ENCODE measurements at places on chromosomes 11 and 22. TPM values are rescaled to one million over a fixed set of nuclear protein-coding genes. Genes with fewer than 3 reads are reported as not detected.

GGT5 gene
- total RNA-seq, result 0.38 TPM

DNA sequence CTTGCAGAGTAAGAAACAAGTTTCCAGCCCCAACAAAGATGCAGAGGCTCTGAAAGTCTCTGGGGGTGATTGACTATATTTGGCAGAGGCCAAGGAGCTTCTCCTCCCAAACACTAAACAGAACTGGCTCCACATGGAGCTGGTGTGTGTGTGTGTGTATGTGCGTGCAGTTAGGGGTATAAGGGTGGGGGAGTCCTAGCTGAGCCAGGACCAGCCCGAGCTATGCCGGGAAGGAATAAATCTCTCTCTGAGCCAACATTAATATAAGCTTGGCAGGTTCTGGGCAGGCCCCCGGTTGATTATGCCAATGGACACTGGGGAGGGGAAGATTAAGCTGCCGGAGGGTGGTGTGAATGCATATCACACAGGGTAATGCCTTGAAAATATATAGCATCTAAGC lies 324.2 kb downstream of the MIAT start:
- peak; percentile 59 for ATAC-seq

- no peak for ATAC-seq
These were observed 51.3 kb upstream of the CD44 start for GRCh38 chr11:35087648-35088047.

GRCh38 chr22:37459206-37459605 lies 27.0 kb downstream of the MFNG start:
- ATAC-seq, result no peak

- ATAC-seq, result no peak
These were observed 683 bp upstream of the FADS3 start for GRCh38 chr11:61892085-61892370.

DNA sequence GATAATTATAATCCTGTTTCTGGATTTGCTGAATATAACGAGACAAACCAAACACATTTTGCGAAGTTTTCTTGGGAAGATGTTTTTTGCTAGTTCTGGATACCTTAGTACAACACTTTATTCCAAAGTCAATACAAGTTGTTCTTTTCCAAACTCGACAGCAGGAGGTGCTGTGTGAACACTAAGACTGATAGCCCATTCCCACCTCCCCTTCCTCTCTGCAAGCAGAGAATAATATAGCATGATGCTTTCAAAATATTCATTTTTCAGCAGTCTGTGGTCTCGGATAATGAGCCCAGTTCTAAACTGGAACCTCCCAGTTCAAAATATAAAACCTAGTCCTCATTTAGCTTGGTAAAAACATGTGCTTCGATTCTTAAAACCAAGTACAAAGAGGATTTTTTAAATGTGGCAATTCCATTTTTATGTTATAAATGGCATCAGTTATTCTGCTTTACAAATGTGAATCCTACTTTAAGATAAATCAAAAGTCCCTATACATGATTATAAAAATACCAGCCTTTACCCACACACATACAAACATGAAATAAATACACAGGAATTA lies 129.1 kb downstream of the DCDC1 start:
- ATAC-seq, result peak; percentile 73

DNA sequence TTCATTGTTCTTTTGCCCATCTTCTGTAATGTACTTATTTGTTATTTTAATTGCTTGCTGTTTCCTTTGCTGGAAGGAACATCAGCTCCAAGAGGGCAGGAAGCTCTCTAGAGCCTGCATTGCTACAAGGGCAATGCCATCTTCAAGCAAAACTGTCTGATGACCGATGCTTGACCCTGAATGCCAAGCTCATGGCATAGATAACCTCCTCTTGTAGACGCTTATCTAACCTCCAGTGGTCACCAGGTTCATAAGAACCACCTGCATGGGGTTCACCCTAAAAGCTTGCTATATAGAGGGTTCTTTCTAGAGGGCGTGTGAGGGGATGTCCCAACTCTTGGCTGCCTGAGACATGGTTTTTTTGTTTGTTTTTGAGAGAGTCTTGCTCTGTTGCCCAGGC lies 16.5 kb downstream of the FADS3 start:
- no peak for ATAC-seq
